ENCODE measurements at places on chromosomes 6 and 20.

DNA sequence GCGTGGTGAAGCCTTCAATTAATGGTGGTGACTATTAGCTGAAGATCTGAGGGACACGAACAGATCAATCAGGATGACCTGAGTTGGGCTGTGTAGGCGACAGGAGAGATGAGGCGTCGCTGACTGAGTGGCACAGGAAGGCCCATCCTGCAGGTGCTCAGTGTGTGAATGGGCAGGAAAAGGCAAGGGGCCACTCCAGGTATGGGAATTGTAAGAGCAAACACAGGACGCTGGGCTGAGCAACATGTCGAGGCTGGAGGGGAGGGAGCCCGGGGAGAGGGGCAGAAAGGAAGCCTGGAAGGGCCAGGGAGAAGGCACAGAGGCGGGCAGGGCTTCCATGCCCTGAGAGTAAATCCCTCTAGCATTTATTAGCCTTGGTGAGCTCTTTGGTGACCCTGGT lies 151.0 kb downstream of the VEGFA start:
- no peak for DNase-seq

DNA sequence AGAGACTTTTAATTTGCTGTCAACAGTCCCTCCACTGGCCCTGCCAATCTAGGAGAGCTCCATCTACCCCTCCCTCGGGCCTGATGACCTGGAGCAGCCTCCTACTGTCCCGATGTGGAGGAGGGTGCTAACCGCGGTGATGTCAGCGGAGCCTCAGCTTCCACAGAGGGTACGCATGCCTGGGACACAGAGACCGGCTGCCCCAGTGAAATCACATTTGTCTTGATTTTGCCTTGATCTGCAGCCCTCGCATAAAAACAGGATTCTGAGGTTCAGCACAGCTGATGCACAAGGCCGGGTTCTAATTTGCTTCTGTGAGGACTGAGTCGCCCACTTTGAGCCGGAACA lies 77.6 kb downstream of the STK35 start:
- DNase-seq, result no peak

GRCh38 chr20:1674990-1675780 lies 17.6 kb upstream of the SIRPG start:
- DNase-seq, result no peak

DNA sequence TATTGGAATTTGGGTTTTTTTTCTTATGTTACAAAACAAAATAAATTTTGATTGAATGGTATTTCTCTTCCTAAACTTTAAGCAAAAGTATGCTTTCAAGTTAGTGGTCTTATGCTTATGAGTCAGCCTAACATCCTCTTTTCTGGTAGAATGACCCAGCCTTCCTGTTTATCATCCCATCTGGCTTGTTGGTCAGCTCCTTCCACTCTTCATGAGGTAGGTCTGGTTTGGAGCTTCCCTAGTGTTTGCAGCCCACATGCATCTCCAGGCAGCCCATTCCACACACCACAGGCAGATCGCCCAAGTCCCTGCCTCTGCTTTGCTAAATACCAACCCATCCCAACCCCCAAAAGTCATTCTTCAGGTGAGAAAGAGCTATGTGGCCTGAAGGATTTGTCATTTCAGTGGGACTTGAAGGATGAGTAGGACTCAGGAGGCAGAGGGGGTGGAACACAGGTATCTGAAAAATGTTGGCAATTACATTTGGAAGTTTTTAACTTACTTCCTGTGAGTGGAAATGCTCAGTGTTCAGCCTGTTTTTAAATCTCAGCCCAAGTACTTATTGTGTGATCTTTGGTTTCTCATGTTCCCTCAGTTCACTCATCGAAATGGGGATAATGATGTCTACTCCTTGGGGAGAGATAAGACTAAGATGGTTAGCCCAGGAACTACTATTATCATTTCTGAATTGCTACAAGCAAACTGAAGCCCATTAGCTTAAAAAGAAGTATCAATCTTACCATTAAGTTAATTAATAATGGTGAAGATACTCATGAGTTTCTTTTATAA lies 294.0 kb downstream of the ADGB start:
- no peak for DNase-seq

GRCh38 chr6:37517411-37517812 lies 17.7 kb upstream of the CCDC167 start:
- DNase-seq, result no peak

- no peak for DNase-seq
Measured at GRCh38 chr6:169825558-169826225, 74.3 kb downstream of the ERMARD start.

GRCh38 chr6:170584181-170584953 lies at the start of gene PDCD2:
Gene PDCD2, minus strand, starts transcription at chr6:170584637. Its CDS starts 56 bp downstream, at chr6:170584581.
- DNase-seq, result peak; percentile 70

- DNase-seq, result no peak
Measured at GRCh38 chr6:156589281-156589680, 187.9 kb upstream of the ARID1B start.

DNA sequence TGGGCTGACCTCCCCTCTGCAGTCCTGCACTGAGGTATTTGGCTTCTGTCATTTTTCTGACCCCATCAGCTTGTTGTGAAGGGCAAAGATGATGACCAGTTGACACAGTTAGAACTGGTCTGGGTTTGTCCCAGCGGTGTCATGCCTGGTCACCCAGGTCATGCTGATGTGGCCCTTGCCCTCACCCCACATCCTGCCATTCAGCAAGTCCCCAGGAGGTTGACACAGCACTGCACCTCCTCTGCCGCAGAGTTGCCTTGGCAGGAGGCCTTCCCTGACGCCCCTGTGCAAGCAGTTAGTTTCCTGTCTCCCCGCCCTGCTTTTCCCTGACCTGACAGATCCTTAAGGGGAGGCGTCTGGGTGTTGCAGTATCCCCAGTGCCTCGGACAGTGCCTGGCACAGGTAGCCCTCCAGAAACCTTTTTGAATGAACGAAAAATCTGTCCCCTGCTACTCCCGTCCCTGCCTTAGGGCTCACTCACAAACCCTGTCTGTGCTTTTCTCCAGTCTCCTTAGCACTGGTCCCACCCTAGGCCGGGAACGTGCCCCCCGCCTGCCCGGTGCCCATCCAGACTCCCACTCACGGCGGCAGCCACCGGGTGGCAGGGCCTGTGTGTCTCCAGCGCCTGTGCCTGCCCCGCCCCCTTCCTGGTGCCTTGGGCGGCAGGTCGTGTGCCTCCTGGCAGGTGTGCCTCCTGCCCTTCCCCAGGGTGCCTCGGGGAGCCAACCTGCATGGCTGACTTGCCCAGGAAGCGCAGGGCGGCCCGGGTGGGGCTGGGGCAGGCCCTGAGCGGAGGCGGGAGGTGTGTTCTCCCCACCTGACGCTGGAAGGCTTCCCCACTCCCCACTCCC lies 146.3 kb upstream of the RNF24 start:
- no peak for DNase-seq

DNA sequence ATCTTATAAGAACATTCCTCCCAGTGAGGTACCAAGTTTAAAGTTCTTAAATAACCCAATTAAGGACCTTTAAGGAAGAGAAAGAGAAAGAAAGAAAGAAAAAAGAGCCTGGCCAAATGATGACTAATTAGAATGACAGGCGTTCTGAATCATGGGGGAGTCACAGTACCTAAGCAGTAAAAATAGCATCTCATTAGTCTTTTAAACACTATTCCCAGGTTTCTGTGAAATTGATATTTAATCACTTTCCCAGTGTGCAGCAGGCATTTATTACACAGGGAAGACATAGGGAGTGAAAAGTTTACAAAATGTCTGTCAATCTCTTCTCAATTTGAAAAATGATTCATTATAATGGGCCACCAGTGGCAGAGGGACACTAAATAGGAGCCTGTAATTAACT lies 251.4 kb upstream of the MANEA start:
- DNase-seq, result no peak

DNA sequence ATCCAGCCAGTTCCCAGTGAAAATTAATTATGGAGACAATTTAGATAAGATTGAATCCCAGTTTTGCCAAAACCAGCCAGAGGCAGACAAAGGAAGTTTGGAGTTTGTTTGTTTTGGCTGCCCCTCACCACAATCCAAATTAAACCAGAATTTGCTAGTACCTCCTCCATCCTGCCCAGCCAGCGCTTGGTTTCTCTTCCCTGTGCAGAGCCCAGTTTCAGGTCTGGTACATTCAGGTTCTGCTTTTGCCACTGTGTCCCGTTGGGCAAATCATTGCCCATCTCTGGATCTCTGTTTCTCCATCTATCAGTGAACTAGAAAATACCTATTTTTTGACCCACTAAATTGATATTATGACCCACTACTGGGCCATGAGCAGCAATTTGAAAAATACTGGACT lies 26.4 kb downstream of the FOXP4 start:
- no peak for DNase-seq

DNA sequence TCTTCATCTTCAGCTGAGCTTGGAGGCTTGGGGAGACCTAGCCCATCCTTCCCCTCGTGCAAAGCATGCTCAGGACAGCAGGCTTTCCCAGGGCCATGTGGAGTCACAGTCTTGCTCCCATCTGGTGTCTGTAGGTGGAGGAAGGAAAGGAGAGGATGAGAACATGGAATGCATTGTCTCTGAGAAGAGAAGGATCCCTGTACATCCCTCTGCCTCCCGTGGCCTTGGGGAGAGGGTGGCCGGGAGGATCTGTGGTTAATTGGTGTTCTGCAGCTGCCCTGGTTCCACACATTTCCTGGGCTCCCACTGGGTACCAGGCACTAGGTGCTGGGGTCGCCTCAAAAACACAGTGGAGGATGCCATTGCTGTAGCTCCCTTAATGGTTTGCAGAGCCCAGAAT lies 134.5 kb downstream of the PHACTR3 start:
- no peak for DNase-seq

GRCh38 chr20:1191299-1191698 lies 6.5 kb upstream of the TMEM74B start:
- DNase-seq, result no peak

- no peak for DNase-seq
Measured at GRCh38 chr6:168884050-168884645, 369.5 kb downstream of the THBS2 start.

DNA sequence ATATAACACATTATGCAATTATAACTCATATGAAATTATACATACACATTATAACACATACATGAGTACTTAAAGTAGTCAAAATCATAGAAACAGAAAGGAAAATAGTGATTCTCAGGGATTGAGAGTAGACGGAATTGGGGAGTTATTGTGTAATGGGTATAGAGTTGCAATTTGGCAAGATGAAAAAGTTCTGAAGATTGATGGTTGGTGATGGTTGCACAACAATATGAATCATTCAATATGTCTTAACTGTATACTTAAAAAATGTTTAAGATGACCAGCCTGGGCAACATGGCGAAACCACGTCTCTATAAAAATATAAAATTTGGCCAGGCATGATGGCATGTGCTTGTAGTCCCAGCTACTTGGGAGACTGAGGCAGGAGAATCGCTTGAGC lies 372.7 kb downstream of the CDKAL1 start:
- DNase-seq, result no peak

- no peak for DNase-seq
Measured at GRCh38 chr6:2658788-2659187, 91.9 kb downstream of the MYLK4 start.

GRCh38 chr6:132684272-132684671 lies 25.3 kb upstream of the TAAR1 start:
- no peak for DNase-seq

DNA sequence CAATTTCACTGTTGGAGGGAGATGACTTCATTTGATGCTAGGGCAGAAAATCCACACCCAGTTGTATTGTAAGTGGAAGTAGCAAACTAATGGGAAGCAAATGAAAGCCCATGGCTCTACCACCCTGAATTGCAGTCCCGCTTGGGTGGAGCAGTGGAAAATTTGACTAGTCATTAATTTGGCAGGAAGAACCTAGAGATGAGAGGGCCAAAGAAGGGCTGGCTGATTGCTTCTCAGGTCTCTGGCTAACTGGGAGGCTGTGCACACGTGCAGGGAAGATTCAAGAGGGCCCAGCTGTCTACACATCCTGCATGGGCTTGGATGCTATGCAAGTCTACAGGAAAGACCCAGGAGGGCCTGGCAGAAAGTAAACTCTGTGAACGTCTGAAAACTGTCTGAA lies 466.2 kb downstream of the TFAP2A start:
- DNase-seq, result no peak

- peak; percentile 56 for DNase-seq
Measured at GRCh38 chr6:110876170-110876773, 1.7 kb downstream of the AMD1 start.

DNA sequence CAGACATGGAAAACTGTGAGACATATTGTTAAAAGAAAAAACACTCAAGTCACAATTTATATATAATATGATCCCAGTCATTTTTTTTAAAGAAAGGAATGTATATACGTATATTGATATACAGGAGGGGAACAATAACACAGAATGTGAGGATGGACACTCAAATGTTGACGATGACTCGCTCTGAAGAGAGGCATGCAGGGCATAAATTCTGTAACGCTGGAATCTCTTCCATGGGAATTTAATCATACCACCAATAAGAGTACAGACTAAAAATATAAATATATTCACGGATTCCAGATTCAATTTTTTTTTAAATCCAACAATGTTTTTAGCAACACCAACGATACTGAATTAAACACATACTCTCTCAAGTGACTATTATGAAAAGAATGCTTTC lies 106.9 kb upstream of the CCDC28A start:
- DNase-seq, result no peak

DNA sequence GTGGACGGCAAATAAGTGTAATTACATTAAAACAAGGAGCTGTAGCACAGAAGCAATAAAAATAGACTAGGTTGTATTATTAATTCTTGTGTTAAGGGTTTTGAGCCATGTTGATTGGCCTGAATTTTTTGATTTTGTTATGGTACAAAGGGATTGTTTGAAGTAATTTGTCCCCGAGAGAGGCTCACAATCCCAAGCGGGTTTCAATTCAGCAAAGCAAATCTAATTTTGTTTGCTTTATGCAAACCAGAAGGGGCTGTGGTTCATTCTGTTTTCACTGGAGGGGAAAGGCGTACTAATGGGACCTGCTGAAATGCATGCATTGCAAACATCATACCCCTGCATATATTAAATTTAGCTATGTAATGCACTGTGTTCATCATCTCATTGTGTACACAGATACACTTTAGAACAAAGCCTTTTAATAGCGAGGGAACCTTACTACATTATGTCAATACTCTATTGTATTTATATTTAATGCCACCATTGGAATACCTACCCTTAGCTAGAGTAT lies 379.5 kb upstream of the POU3F2 start:
- DNase-seq, result no peak

- no peak for DNase-seq
Measured at GRCh38 chr6:73282871-73283270, 19.9 kb upstream of the KHDC1 start.

All from H1 (cell line).